ENCODE measurements at places on chromosomes 6 and 20.

DNA sequence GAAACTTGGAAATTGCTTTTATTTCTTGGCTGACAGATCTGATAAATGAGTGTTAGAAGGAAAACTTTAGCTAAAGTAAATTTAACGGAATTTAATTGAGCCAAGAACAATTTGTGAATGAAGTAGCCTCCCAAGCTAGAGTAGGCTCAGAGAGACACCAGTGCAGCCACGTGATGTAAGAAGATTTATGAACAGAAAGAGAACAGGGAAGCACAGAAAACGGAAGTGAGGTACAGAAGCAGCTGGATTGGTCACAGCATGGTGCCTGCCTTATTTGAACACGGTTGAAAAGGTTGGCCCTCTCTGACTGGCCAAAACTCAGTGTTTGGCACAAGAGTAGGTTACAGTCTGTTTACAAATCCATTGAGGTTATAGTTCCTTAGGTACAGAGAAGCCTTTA lies 29.5 kb upstream of the IFNGR1 start:
- DNase-seq, result no peak

GRCh38 chr6:30682143-30683117 lies 4.0 kb downstream of the PPP1R18 start:
- peak; percentile 68 for DNase-seq

DNA sequence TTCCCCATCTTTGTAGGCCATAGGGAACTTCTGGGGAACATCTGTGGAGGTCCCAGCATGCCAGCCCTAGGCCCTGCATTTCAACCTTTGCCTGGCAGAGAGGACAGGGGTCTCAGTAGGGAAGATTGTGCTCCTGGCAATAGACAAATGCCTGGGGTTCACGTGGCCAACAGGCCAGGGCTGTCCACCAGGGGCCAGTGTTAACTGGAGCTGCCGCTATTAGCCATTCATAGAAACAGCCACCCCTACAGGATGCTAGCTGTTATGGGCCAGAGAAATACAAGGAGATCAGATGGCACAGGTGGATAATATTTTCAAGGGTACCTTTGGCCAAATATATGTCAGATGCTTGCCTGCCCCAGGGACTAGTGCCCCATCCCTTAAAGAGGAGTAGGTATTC lies 932.9 kb downstream of the QKI start:
- DNase-seq, result no peak

GRCh38 chr6:5619249-5619648 lies 357.9 kb downstream of the FARS2 start:
- no peak for DNase-seq

GRCh38 chr6:41936073-41936837 lies 5.4 kb downstream of the CCND3 start:
- DNase-seq, result peak; percentile 92

GRCh38 chr6:16184129-16184528 lies 54.3 kb upstream of the GMPR start:
- no peak for DNase-seq

DNA sequence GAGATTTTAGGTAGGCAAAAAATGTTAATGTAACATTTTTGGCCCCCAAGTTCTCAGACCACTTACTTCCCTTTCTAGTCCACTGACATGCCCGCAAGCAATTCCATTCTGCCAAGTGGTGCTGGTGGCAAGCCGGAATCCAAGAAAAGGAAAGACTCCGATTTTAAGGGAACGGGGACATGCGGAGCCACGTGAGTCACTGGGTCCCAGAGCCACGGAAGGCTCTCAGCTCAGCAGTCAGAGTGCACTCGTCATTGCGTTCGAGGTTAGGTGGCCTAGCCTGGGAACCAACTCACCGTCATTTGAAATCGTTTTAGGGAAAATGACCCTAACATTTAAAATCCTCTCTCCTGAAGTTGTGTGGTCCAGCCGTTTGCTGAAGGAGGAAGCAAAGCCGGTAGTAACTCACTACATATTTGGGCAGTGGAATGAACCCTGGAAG lies 711 bp upstream of the SIRT5 start:
- DNase-seq, result no peak

- no peak for DNase-seq
Measured at GRCh38 chr6:147856687-147857086, 348.2 kb downstream of the SAMD5 start.

DNA sequence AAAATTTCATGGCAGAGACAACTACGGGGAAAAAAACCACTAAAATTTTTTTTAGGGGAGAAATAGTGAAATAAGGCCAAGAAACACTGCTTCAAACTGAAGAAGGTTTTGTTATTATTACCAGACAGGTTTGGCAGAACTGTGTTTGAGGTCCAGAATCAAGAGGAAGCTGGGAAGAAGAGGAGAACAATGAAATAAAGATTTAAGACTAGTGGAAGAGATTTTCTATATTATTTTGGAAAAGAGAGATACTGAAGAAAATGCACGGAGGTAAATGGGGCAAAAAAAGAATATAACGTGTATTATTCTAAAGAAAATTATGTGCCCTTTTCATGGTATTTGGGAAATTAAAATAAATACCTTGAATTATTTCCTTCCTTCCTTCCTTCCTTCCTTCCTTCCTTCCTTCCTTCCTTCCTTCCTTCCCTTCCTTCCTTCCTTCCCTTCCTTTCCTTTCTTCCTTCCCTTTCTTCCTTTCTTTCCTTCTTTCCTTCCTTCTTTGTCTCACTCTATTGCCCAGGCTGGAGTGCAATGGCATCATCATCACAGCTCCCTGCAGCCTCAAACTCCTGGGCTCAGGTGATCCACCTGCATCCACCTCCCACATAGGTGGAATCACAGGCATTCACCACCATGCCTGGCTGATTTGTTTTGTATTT lies 124.3 kb downstream of the GJA1 start:
- DNase-seq, result no peak

DNA sequence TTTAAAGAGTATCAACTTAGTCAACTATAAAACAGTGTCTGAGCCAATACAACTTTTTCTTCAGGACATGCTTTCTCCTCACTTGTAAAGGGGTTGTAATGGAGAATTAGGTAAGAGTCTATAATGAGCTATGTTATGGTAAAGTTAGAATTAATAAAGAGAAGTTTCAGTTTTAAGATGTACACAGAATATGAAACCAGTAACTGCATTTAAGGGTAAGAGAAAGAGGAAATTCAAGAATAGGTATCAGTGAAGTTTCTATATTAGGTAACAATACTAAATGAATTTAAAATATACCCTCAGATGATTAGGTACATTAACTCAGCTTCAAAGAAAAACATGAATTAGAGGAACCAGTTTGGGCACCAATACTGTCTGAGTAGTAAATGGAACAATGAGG lies 1444.3 kb upstream of the ADGRB3 start:
- no peak for DNase-seq

DNA sequence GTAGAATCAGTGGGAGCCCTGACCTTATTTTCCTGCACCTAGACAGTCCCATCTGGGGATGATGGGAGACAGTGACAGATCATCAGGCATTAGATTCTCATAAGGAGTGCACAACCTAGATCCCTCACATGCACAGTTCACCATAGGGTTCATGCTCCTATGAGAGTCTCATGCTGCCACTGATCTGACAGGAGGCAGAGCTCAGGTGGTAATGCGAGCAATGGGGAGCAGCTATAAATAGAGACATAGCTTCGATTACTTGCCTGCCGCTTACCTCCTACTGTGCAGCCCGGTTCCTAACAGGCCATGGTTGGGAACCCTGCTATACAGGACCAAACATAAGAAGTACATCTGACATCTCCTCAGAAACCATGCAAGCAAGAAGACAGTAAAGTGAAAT lies 31.5 kb upstream of the ASF1A start:
- no peak for DNase-seq

GRCh38 chr6:127886603-127887002 lies 14.3 kb downstream of the THEMIS start:
- no peak for DNase-seq

DNA sequence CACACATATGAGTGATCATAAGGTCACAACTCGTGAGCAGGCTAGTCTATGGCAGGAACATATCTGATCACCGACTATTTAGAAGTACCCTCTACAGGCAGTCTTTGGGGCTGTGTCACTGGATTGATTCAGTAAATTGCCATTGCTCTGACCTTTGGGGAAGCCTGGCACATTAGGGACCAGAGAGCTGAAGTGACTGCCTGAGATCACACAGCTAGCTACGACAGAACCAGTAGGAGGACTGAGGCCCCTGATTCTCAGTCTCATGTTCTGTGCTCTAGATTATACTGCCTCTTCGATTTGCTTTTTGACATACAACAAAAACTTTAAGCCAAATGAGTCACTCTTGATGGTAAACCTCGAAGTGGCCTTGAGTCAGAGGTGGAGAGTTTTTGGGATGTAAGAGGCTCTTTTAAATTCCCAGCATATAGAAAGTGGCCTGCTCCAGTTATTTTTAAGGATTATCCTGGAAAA lies 247.5 kb upstream of the SUPT3H start:
- DNase-seq, result no peak

- DNase-seq, result no peak
Measured at GRCh38 chr20:52379723-52380336, 188.3 kb upstream of the ZFP64 start.

DNA sequence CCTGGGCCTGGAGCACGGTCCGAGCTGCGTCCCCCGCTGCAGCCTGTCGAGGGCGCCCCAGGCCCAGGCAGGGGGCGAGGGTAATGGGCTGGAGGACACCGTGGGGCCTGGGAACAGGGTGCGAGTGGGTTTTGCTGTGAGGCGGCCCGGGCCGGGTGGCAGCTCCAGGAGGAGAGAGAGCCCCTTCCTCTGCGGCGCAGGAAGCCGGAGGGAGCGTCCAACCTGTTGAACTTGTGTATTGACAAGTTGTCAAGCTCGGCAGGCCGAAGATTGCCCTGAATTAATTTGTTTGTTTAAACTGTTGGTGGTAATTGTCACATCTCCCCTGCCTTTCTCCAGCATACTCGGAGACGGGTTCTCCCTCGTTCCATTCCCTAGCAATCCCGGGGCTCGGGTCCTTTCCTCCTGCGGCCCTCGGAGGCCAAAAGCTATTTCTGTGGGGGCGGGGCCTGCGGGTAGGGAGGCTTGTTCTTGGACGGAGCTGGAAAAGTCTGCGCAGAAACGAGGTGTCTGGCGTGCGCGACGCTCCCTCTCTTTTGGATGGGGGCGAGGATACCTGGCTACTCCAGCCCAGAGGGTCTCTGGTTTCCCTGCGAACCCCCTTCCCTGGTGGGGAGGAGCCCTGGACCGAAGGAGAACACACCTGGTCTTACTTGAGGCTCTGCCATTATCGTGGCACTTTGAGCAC lies 9.9 kb downstream of the NR2E1 start:
- DNase-seq, result no peak

DNA sequence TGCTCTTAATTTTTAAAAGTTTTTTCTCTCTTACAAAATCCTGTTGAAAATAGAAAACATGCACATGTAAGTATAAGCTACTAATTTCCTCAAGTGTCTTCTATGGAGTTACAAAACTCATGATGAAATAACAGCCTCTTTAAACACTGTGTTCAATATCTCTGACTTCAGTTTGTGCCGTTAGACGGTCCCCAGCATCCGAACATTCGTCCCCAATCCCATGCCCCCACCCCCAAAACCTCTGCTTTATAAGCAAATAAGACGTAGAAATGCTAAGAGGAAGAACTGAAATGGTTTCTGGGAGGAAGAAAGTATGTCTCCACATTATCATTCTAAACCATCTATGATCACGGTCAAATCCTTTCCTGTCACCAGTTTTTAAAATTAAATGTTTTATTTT lies 31.7 kb upstream of the MYB start:
- no peak for DNase-seq

Measured in 8988T (cell line).